Activated CD8-positive, alpha-beta memory T cell treated with anti-CD3 and anti-CD28 coated beads for 1 hour (primary cell): ENCODE measurements at places on chromosomes 4 and X.

GRCh38 chrX:55451141-55451540 is 786 bp upstream of the MAGEH1 start:
- no peak for DNase-seq

DNA sequence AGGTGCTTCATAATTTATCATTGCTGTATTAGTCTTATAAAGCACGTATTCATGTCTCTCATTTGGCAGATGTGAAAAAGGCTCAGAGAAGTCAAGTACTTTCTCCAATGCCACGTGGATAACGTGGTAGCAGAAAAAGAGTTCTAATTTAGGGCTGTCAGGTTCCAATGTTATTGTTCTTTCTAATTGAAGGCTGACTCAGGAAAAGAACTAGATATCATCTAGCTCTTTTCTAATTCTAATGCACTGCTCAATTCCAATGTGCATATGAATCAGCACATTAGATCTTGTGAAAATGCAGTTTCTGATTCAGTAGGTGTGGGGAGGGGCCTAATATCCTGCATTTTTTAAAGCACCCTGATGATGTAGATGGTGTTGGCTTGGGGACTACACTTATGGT is 22.8 kb downstream of the AGA start:
- DNase-seq = no peak

DNA sequence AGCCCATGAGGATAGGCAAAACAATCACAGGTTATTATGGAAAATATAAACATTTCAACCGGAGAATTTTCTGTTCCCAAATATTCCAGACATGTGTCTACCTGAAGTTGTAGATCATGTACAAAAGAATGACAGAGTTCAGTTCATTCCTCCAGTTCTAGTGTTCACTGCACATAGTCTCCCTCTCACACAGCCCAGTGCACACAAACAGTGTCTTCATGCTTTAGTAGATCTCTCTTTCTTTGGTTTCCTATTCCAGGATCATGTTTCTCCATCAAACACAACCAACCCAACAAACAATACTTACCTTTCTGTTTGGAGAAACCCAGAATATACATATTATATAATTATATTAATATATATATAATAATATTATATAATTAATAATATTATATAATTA is 671.9 kb downstream of the TRIML1 start:
- DNase-seq = no peak

GRCh38 chrX:70421618-70422017 is 1.5 kb upstream of the GDPD2 start:
- no peak for DNase-seq

- DNase-seq = no peak
Measured at GRCh38 chr4:165489786-165490185, 111.0 kb downstream of the CPE start.

DNA sequence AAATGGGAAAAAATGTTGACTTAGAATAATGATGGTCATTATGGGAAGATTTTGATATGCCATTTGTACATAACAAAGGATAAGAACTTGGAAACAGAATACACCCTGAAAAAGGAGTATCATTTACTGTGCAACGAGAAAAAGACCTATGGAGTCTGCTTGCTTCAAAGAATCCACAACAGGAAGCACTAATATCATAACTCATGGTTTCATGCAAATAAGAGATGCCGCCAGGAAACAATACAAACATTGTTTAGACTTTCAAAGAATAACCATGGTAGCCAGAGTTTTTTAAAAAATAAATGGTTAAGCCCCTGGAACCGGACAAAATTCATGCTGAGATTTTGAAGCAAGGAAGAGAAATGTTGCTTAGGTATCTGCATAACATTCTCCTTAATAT is 139.9 kb upstream of the ETNPPL start:
- no peak for DNase-seq

GRCh38 chrX:14528629-14529289 is 577 bp upstream of the GLRA2 start:
- DNase-seq = no peak

GRCh38 chrX:69185141-69185540 is 19.9 kb upstream of the PJA1 start:
- DNase-seq = no peak

- DNase-seq = no peak
Measured at GRCh38 chrX:68369559-68369958, 63.7 kb downstream of the OPHN1 start.

DNA sequence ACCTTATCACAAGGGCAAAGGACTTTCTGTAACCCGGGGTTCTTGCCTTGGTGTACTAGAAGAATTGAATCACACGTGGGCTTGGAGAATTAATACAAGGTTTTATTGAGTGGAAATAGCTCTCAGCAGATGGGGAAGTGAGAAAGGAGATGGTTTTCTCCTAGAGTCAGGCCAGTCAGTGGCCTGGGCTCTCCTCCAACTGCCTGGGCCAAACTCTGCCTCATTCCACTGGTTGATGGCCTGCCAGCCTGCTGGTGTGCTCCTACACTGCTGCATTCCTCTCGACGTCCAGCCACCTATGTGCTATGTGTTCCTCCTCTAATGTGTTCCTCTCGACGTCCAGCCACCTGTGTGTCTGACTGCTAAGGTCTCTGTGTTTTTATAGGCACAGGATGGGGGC is 35.3 kb upstream of the SPIN2A start:
- no peak for DNase-seq

DNA sequence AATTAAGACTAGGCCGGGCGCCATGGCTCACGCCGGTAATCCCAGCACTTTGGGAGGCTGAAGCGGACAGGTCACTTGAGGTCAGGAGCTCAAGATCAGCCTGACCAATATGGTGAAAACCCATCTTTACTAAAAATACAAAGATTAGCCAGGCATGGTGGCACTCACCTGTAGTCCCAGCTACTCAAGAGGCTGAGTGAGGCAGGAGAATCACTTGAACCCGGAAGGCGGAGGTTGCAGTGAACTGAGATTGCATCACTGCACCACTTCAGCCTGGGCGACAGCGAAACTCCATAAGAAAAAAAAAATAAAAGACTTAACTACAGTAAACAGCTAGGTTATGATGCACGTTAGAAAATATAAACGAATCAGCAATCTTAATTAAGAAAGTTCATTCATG is 216.0 kb upstream of the TEX13C start:
- DNase-seq = no peak

GRCh38 chrX:29640106-29640505 is 575.3 kb upstream of the MAGEB2 start:
- no peak for DNase-seq

DNA sequence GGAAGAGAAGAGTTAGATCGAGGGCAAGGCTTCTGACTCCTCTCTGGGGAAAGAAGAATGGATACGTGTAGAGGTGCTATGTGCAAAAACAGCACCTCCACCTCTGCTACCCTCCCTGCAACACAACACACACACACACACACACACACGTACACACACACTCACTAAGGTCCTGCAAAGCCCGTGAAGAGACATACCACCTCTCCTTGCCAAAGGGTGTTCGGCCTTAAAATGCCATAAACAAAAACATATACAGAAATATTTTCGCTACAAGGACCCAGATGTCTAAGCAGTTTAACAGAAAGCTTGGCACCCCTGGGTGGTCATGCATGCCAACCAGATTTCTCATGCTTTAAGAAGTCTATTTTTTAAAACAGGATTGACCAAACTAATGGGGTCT is 1.5 kb downstream of the TIFA start:
- DNase-seq = no peak

DNA sequence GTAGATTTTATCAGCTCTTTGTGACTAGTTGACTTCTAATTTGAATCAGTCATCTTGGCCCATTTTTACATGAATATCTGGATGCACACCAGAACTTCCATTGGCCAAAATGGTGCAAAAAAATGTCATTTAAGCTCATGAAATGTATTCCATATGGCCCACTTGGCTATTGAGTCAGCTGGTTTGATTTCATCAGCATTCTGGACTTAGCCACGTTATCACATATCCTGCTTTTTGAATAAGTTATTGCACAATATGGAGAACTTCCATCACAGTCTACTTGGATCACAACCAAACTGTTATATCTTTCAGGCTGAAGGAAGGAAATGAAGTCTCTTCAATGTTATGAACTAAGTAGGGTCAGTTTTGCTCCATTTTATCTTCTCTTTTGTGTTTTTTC is 640.6 kb downstream of the PCDH7 start:
- DNase-seq = no peak

DNA sequence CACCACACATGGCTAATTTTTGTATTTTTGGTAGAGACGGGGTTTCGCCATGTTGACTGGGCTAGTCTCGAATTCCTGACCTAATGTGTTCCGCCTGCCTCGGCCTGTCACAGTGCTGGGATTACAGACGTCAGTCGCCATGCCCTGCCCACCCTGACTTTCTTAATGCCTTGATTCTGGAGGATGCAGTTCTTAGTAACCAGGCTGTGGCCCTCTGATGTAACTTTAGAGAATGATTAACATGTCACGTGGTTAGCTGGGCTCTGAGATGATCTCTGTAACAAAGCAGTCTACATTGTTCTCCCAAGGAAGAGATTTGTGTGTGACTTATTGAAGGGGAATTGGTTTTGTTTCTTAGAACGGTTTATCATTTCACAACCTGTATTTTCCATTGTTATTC is 30.6 kb downstream of the ANK2 start:
- DNase-seq = no peak

DNA sequence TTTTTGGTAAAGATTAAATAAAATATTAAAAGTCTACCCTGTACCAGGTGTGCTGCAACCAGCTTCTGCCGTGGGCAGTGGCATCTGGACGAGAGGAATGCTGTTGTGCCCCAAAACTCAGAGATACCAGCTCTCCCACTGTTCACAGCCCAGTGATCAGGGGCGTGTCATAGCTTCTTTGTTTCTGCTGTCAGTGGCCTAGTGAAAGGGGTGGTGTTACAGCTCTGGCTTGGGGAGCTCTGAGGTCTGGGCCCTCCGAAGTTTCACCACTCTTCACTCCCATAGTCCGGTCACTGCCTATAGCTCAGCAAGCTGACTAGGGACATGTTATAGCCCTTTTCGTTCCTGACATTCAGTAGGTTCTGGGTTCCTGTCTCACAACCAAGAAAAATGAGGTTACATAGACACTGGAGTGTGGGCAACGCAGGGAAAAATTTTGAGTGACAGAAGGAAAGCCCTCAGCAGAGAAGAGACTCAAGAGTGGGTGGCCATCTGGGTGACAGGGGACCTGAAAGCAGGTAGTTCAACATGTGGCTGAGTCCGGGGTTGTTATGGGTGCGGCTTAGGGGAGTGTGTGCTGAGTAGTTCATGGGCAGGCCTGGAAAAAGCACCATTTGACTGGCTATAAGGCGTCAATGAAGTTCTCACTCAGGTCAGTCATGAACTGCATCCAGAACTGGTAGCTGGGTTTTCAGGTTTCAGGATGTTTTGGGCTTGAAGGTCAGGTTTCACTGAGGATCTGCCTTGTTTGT is 1184.4 kb upstream of the PABPC4L start:
- no peak for DNase-seq

DNA sequence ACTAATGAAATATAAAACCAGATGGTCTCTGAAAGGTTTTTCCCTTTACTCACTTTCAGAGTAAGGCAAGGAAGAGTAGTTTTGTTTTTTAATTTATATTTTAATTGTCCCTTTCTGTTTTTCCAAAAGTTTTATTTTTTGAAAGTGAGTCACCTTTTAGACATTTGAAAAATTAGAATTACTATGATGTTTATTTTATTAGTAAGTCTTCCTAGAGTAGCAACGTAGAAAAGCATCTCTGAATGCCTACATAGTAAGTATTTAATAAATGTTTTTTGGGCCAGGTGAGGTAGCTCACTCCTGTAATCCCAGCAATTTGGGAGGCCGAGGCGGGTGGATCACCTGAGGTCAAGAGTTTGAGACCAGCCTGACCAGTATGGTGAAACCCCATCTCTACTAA is 51.1 kb downstream of the TET2 start:
- no peak for DNase-seq

- no peak for DNase-seq
Measured at GRCh38 chr4:184824776-184825084, 1.0 kb downstream of the ACSL1 start.

DNA sequence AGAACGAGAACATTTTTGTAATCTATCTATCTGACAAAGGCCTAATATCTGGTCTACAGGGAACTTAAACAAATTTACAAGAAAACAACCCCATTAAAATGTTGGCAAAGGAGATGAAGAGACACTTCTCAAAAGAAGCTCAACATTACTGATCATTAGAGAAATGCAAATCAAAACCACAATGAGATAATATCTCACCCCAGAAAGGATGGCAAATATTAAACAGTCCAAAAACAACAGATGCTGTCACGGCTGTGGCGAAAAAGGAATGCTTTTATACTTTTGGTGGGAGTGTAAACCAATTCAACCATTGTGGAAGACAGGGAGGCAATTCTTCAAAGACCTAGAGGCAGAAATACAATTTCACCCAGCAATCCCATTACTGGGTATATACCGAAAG is 2284.8 kb downstream of the ARAP2 start:
- DNase-seq = no peak

DNA sequence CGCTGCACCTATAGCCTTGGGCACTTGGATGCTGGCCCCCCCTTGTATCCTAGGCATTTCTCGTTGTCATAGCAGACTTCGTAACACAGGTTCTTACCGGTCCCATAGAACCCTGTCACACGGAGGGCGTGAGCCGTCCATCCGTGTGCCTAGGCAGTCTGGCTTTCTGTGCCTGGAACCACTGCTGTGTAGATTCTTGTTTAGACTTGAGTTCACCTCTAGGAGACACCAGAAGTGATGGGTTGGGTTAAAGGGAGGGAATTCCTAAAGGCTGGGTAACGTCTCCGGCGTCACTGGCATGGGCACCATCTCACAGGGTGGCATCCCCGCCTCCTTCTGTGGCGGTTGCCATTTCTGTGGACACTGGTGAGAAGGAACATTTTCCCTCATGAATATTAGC is 13.5 kb upstream of the NKX1-1 start:
- DNase-seq = no peak

DNA sequence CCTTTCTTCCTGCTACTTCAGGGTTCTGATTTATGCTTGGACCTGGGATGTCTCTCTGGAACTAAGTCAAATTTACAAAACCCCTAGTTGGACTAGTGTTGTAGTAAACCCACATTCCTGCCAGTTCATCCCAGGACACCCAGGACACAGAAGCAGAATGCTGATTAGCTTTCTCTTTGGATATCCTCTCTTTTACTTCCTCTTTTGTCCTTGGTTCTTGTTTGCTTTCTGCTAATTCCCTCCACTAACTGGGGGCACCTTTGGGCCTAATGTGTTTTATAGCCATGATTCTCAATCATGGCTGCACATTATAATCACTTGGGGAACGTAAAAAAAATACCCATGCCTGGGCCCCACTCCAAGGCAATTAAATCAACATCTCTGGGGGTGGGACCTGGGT is 42.5 kb downstream of the LANCL3 start:
- no peak for DNase-seq

DNA sequence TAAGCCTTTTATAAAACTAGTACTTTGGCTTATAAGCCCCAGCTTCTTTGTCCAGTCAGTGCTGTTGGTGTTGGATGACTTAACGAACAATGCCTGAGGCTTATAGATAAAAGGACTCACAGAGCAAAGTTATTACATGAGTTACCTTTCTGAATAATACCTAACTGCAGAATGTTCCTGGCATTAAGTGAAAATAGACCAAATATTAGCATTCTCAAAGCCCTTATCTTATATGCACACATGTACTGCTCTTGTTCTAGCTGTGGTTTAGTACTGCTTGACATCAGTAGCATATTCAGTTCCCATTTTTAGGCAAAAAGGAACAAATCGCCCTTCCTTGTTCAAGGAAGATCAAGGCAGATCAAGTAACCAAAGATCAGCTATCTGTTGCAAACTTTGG is 131.6 kb downstream of the ZNF330 start:
- no peak for DNase-seq

GRCh38 chrX:133294126-133294525 is 76.0 kb upstream of the TFDP3 start:
- DNase-seq = no peak
